Activated CD4-positive, alpha-beta T cell treated with anti-CD3 and anti-CD28 coated beads, Interleukin-2, Interleukin-6, amounts not matched to agents 100 ng/mL and 50 ng/mL, durations not matched to agents 16 hours and 8 hours (primary cell): ENCODE measurements at places on chromosomes 3 and 15.
A peak's percentile ranks its signal among the peaks of the same experiment; 100 is the strongest.

- no peak for DNase-seq
Observed at GRCh38 chr15:94362385-94363092, 131.2 kb downstream of the MCTP2 start.

DNA sequence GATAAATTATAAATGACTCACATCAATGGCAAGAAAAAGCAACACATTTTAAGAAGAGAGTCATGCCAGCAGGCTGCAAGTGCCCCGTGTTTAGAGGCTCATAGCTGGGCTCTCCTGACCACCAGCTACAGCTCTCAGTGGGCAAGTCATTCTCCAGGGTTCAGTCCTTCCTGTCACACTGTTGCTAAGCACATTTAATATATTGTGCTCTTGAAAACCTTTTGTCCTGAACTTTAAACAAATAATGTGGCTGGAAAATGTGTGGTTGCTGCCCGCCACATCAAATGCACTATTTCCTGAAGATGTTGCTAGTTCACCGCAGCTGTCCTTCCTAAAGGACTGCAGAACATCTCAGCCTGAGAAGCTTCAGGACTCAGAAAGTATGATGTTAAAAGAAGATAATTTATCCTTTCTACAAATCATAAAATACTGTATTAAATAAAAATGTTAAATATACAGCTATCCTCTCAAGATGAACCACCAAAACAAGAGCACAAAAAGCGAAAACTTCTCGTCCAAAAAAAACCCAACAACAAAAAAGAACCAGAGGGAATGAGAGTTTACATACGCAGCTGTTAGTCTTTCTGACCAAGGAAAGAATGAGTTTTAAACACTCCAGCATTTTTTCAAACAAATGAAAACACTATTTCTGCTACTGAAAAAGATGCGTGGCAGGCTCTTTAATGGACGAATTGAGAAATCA lies 951 bp downstream of the TARS3 start:
- peak; percentile 58 for DNase-seq

DNA sequence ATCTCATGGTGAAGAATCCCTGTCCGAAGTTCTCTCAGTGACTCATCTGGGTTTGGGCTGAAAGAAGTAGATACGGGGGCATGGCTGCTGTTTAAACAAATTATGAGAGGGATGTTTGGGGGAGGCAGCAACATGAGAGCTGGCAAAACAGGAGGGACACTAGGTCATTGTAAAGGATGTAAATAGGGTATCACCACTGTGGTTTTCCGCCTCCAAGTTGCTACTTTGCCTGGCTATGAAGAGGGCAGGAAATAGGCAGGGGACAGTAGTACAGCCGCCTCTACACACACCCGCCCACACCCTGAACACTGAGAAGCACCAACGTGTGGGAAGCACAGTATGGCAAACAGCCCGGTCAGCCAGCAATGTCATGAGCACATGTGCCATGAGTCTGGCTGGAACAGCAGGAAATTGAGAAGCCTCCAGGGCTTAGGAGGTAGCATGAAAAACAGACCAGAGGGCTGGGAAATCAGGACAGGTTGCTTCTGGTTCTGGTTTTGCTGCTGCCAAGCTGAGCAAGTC lies 17.1 kb downstream of the HEXA start:
- peak; percentile 25 for DNase-seq

- peak; percentile 52 for DNase-seq
Observed at GRCh38 chr3:184334470-184335158, 2.8 kb upstream of the FAM131A start.

- DNase-seq = no peak
Observed at GRCh38 chr15:70259640-70260508, 162.2 kb upstream of the TLE3 start.

DNA sequence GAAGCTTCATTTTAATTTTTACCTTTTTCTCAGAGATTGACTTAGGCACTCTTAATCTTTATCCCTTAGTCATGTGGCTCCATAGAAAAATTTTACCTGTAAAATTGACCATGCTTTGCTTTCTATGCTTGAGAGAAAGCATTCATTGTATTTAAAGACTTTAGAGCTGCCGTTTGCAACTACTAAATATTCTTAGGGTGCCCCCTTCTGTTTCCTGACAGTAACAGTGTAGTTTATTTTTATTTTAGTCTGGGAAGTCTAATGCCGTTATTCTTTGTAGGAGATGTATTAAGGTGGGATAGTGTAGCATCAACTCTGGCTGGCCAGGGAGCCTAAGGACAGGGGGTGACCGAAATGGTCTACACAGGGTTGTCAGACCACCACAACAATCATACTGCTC lies 84.5 kb upstream of the SYNPR start:
- DNase-seq = peak; percentile 0

GRCh38 chr3:189142527-189142926 lies 29.2 kb upstream of the TPRG1 start:
- peak; percentile 82 for DNase-seq

DNA sequence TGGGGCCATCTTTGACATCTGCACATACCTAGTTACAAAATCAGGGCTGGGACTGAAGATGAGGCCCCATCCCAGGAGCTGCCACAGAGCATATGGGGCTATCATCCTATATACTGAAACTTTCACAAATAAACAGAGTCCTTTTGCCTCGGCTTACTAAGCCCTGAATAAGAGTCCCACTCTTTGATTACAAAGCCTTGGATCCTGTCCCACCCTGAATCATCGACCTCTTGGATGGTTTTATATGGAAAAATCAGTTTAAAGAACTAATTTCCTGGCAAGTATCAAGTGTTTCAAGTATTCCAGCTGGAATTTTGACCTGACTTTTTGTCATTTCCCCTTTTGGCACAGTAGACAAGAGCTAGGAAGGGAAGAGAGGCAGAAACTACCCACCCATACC lies 331.3 kb upstream of the FRG2C start:
- no peak for DNase-seq

DNA sequence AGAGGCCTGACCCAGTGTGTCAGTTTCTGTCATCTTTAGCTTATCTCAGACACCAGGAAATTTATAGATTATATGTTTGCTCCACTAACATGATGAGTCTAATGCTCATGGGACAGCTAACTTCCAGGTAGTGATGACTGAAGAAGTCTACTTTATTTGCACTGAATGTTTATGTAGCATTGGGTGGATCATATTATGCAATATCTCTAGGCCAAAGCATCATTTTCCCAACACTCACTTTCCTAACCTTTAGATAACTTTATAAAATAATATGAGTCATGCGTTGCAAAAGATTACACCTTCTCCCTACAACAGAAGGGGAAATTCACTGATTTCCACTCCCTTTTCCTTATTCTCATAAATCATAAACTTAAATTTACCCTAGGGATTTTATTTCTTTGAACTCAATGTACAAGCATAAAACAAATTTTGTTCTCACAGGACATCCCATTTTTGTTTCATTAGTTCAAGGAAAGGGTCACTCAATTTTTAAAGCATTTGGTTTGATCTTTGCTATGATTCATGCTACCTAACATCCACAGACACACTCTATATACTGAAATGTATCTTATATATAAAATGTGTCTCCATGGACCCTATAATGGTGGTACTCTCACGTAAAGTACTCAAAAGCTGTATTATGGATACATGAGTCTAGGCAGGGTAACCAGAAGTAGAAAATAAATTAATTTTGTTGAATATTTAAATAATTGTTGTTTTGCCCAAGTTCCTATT lies 225.2 kb downstream of the WDR72 start:
- DNase-seq = no peak

GRCh38 chr15:58479941-58480340 lies 48.1 kb downstream of the LIPC start:
- no peak for DNase-seq

DNA sequence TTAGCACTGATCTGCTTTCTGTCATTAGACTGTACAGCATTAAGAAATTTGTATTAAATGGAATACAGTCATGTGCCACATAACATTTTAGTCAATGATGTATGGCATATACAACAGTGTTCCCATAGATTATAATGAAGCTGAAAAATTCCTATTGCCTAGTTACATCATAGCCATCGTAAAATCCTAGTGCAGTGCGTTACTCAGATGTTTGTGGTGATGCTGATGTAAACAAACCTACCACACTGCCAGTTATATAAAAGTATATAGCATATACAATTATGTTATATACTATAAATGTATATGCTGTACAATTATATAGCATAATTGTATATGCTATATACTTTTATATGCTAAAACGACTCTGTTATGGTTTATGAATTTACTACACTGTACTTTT lies 41.7 kb downstream of the APH1B start:
- DNase-seq = no peak

DNA sequence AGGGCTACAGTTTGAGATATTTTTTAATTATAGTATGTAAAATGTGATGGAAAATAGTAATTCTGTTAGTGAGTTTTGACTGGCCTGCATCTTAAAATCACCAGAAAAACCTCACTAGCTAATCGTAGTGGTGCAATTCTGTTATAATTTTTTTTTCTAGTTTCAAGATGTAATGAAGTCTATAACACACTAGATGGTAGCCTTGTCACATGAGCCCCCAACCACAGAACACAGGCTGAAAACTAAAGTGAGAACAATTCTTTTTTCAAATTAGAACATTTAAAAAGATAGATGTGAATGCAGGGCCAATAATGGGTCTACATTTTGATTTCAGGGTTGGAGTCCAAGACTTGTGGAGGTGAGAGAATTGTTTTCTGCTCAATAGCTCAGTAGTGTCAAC lies 83.3 kb upstream of the KCNH8 start:
- no peak for DNase-seq

- peak; percentile 5 for DNase-seq
Observed at GRCh38 chr3:62876064-62876463, 848 bp upstream of the CADPS start.

GRCh38 chr15:25770031-25770430 lies 93.1 kb downstream of the ATP10A start:
- no peak for DNase-seq

DNA sequence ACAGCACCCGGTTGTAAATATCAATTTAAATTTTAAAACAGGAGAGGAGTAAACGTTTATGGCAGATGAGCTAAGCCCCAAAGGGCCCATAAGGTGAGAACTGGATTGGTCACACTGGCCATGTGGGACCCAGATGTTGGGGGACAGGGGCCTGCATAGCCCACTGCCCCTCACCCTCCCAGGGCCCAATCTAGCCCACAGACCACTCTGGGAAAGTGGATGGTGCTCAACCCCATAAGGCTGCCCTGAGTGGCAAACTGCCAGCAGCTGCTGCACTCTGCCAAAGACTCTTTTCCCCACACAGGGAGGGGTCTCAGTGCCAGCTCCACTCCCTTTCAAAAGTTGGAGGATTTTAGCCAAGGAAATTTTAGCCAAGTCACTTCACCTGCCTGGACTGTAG lies 42.5 kb downstream of the CCDC12 start:
- no peak for DNase-seq

GRCh38 chr15:92521624-92522008 lies 127.9 kb downstream of the ST8SIA2 start:
- DNase-seq = peak; percentile 66

GRCh38 chr15:85878828-85879225 lies 84.1 kb upstream of the KLHL25 start:
- no peak for DNase-seq

- DNase-seq = no peak
Observed at GRCh38 chr15:45728641-45729040, 93.8 kb downstream of the SQOR start.

DNA sequence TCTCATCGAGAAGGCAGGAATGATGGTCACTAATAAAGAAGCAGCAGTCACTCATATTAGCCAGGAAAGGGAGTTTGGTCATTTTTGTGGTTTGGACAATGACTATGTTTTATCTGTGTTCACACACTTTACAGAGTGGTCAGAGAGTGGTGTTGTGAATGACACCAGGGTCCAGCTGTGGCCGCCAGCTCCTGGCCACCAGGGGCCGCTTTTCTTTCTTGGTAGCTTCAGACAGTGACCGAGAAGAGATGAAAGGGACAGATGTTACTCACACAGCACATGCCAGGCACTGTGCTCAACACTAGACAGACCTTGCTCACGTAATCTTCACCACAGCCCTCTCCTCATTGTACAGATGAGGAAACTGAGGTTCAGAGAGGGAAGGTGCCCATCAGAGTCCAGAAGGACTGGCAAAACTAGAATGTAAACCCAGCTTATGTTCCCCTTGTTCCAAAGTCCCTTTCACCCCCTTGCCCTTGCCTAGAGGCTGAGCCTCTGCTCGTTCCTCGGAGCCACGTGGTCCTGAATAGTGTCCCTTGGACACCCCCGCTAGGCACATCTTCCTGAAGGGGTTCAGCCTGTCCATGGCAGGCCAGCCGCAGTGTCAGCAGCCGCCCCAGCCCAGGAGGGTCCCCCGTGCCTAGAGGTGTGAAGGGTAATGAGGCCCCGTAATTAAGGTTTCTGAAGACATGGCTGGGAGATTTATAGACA lies 55.6 kb downstream of the CYP11A1 start:
- no peak for DNase-seq

DNA sequence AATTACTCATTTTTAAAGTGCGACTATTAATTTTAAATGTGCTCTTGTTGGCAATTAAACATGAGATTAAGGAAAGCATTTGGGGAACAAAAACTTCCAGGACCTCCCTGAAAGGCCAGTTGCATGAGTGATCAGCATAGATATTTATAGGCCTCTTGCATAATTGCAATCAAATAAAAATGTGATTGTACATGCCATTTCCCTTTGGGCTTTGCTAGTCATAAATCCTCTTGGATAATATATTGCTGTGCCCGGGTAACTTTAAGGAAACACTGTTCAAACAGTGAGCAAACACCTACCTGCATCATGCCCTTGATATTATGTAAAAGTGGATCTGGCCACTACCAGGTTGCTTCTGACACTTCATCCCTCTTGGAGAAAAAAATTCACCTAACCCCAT lies 239.1 kb downstream of the MCTP2 start:
- DNase-seq = no peak

GRCh38 chr15:72078887-72079286 lies 39.1 kb downstream of the MYO9A start:
- DNase-seq = peak; percentile 14

GRCh38 chr15:79027532-79028410 lies 62.8 kb downstream of the RASGRF1 start:
- DNase-seq = no peak

DNA sequence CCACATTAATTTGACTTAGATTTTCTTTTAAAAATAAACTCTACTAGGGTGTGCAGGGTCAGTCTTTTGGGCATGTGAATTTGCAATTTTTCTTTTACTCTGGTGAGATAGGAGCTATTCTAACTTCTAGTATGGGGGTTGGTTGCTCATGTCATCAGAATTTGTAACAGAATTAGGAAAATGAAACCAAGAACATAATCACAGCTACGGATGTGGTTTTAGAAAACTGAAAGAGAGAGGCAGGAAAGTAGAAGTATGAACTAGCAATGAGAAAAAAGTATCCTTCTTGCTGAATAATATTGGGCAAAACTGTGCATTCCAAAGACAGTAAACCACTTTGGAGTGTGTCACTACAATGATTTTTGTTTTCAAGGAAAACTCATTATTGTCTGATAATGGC lies 43.3 kb downstream of the ADPGK start:
- peak; percentile 68 for DNase-seq

DNA sequence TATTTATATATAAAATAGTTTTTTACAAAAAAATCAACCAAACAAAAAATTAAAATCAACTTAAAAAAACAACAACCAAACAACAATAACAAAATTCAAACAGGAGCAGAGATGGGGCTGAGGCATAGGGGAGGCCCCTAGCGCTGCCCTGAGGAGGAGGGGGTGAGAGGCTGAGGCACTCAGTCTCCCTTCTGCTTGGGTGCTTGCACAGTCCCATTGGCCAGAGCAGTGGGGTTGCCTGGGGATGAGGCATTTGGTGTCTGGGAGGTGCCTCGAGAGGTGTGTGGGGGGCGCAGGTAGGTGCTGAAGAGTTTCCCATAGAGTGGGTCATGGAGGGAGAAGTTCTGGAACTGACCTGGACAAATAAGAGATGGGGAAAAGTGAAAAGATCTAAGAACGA lies 8.0 kb downstream of the LPCAT4 start:
- DNase-seq = no peak

- DNase-seq = no peak
Observed at GRCh38 chr15:47504624-47505256, 212.6 kb upstream of the SEMA6D start.
